Stimulated activated CD4-positive, alpha-beta T cell treated with anti-CD3 and anti-CD28 coated beads, Interleukin-1b, Interleukin-23, amount 100 ng/mL, for 4 hours (primary cell): ENCODE measurements at places on chromosomes 12 and 14.
A peak's percentile ranks its signal among the peaks of the same experiment; 100 is the strongest.

DNA sequence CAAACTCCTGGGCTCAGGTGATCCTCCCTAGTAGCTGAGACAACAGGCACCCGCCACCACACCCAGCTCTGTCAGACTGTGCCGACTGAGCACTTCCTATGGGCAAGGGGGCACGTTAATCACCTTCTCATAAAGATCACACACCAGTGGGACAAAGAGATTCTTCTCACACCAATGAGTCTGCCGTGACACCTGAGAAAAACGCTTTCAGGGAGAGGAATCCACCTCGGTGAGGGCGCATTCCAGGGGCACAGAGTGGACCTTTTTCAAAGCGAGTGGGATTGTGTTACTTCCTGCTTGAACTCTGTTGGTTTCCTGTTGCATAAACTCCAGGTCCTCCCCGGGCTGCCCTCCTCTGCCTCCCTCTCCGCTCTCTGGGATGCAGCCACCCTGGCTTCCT lies 17.5 kb upstream of the SCARB1 start:
- no peak for DNase-seq

- no peak for DNase-seq
Observed at GRCh38 chr14:100900837-100901390, 2.6 kb downstream of the RTL1 start.

GRCh38 chr12:65280306-65280705 lies 1.8 kb downstream of the MSRB3 start:
- no peak for DNase-seq

DNA sequence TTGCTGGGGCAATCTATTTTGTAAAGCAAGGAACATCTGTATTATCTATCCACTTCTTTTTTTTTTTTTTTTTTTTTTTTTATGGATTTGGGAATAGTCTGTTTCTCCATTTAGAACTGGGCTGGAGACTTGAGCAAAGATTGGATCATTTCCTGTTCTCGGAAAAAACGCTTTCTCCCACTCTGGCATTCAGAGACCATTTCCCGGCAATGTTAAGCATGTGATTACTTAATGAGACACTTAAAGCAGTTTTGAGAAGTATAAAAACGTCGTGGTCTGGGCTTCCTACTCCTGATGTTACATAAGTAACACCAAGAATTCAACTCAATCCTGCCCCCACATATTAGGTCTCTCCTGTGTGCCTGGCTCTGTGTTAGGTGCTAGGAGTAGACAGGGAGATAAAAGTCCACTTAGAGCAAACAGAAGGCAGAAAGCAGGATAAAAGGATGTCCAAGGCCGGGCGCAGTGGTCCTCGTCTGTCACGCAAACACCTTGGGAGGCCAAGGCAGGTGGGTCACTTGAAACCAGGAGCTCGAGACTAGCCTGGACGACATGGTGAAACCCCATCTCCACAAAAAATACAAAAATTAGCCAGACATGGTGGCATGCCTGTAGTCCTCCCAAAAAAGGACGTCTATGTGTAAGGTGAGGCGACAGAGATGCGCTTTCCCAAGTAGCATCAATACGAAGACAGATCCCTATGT lies 152.1 kb upstream of the GSC start:
- no peak for DNase-seq

DNA sequence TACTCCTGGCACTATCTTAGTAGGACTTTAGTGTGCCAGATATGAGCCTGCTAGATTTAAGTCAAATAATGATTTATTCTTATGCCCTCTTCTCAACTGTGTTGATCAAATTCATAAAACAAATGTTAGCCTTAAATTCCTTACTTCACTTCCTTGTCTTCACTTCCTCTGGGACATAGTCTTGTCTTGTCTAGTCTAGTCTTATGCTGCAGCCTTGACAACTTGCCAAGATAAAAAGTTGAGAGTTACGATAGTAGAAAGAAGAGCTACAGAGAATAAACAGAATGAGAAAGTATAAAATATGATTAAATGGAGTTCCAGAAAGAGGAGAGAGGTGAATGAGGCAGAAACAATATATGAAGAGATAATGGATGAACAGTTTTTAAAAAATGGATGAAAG lies 378.1 kb downstream of the DAD1 start:
- DNase-seq: no peak

GRCh38 chr12:25102402-25102801 lies 92.6 kb downstream of the DNAI7 start:
- DNase-seq: no peak

GRCh38 chr12:111304642-111305071 lies 64.2 kb downstream of the PHETA1 start:
- peak; percentile 29 for DNase-seq

- no peak for DNase-seq
Observed at GRCh38 chr12:77481687-77482086, 349.0 kb upstream of the NAV3 start.

DNA sequence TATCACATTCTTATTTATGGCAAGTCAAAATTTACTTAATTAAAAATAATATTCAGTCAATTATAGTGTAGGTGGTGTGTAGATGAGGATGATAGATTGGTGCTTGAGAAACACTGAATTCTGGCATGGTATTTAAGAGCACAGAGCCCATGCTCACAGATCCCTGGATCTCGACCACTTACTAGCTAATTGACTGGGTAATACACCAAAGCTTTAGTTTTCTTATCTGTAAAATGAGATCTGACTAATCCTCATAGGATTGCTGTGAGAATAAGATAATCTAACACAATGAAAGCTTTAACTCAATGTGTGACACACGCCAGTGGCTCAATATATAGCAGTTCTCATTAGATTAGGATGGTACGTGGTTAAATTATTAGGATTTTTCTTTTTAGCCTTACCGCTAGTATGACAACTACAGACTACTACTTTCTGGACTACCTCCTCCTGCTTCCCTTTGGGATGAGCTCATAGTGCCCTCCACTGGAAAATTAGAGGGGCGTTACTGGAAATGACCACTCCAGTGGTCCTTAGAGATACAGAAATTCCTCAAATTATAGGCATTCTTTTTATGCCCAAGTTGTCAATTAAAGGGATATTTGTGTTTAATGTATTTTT lies 482.8 kb upstream of the TBX3 start:
- DNase-seq: no peak

DNA sequence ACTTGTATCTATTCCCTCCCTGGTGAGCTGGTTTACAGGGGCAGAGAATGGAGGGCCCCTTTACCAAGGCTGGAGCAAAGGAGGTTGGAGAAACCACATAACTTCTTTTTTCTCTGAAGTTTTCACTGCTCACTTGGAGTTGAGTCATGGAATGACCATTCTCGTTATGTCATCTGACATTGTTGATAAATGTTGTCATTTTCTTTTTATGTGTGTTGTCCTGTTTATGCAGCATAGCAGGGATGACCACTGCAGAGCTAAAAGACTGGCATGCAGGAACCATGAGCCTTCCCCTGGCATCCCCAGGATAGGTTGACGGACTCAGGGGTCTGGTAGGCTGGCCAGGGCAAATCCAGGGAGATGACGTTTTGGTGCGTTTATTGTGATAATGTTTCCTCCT lies 256.8 kb upstream of the DDHD1 start:
- DNase-seq: no peak

DNA sequence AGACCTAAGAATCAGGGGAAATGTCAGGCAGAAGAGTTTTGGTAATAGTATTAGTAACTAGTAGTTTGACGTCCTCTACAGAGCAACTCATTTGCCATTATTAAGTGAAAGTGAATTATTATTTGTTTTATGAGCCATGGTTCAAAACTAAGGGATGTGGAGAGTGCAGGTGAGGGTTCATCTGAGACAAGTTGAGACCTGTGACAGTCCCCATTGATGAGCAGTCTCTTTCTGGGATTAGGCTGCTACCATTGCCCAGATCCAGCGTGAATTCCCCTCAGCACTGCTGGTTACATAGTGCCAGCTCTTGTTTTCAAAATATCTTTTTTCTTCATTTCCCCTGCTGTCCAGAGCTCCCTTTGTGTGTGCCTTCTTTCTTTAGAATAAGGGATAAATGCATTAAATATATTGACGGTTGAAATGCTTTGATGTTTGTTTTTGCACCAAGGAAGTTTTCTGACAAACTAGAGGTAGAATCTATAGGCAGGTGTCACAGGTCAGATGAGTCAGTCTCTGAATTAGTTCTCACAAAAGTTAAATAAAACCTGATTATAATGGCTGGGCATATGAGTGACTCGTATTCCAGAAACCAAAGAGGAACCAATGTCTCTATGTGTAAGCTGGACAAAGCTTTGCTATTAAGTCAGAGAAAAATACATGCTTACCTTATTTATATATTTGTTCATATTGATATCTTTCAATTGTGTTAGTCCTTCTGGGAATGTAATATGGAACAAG lies 381.4 kb downstream of the TMEM117 start:
- DNase-seq: no peak

- no peak for DNase-seq
Observed at GRCh38 chr14:89920056-89920455, 34.5 kb downstream of the EFCAB11 start.

DNA sequence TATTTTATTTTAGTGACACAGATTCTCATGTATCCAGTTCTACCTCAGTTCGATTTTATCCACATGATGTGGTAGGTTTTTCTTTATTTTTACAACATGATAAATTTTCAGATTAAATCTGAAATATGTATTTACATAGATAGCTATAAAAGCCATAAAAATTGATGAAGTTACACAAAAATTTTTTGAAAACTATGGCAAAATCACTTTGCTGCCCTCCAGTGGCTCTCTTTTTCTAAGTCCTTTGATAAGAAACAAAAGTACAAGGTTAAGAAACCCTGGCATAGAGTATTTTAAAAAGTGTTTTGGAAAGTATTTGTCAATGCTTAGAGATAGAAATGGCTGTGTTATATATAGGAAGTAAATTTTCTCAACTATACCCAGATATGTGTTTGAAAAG lies 104.2 kb downstream of the PCNX1 start:
- DNase-seq: no peak

DNA sequence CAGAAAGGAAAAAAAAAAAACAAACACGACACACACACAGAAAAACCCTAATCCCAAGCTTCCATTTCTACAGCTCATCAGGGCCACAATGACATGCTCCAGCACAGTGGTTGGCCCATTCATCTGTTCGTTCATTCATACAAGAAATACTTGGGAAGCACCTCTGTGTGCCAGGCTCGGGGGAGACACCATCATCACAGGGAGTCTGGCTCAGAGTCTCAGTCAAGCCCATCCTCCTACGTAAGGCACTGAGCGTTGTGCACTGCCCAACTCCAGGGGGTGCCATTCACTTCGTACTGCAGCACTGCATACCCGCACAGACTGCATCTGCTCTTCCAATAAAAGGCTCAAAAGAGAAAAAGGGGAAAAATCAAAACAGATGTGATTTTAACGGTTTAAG lies 15.3 kb downstream of the VPS37B start:
- no peak for DNase-seq

DNA sequence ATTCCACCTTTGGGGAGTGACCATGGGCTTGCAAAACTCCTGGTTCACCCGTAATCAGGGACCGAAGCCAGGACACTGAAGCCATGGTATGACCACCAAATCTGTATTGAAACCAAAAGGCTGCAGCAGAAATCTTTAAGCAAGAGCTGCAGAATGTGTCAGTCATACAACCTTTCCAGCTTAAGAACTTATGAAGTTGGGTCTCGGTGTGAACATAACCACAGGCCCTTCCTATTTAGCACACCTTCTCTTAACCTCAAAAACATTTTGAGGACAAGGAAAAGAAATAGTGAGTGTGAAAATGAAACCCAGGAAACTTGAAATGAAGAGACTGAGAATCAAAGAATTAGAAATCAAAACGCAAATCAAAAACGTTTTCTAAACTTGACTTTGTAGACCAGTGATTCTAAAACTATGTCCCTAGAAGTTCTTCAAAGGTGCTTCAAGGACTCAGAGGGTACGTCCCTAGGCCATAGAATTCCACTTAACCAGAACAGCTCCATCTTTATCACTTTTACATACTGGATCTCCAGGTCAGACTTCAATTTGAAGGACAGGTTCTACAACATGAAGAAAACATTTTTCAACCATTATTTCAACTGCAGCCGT lies 231.6 kb upstream of the GRIP1 start:
- no peak for DNase-seq

GRCh38 chr12:24020397-24021163 lies 71.1 kb upstream of the SOX5 start:
- no peak for DNase-seq

GRCh38 chr12:94705676-94706075 lies 55.3 kb upstream of the TMCC3 start:
- no peak for DNase-seq

DNA sequence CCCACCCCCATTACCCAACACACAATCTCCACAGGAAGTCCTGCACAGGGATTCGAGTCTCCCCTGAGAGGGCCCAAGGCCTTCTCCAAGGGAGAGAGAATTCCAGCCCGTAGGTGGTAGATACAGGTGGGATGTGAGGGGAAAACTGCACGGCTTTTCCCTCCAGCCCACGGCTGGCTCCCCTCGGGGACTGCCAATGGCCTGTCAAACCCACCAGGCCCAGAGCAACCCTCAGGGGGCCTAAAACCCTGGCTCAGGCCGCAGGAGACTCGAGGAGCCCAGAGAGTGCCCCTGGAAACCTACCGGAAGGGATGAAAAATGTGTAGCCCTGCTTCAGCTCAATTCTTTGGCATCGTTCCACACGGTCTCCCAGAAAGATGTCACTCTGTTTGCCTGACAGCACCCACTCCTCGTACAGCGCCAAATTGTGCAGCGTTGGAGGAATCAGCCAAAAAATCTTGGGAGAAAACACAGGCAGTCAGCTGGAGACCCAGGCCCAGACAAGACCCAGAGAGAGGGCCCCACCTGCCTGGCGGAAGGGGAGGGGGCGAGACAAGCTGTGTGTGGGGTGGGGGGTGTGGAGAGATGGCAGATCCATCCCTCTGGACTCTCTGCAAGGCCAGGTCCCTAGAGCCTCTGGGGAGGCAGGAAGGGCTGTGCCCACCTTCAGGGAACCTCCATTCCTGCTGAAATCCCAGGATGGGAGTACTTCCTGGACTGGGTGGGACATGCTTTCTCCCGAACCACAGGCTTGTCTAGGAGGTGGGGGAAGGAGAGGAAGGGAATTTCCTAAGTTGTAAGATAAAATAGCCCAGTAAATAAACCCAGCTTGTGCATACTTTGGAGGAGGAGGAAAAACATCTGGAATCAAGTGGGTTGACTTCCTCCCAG lies 48.1 kb downstream of the KDM2B start:
- DNase-seq: no peak

DNA sequence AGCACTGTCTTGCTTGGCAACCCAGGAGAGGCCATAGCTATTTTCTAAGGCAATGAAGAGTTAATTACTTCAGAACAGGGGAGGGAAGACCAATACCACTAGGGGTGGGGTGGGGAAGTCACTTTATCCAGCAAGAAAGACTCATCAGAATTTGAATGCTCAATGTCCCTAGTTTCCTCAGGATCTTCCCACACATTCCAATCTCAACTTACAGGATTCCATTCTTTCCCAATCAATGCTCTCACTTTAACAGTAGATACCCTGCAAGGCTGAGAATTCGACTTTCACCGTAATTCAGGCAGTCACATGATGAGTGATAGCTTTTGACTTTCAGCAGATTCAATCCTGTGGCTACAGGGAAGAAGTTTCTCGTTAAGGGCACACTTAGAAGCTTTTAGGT lies 526.6 kb upstream of the SEL1L start:
- no peak for DNase-seq

- DNase-seq: no peak
Observed at GRCh38 chr14:22497144-22497423, 91.9 kb downstream of the DAD1 start.
